Breast epithelium (tissue), 4 donors: ENCODE measurements at places on chromosomes 7 and 10. TPM values are rescaled to one million over a fixed set of nuclear protein-coding genes. Genes with fewer than 3 reads are reported as not detected.

The NKX2-3 gene
- total RNA-seq: not detected

The FAM20C gene
- total RNA-seq: 71.0 TPM

- H3K27ac ChIP-seq: no peak overlapping the region
- H3K4me1 ChIP-seq: no peaks in the 10 kb centered on the region
- no peak overlapping the region for H3K4me3 ChIP-seq
- H3K27me3 ChIP-seq: no peaks in the 10 kb centered on the region
- H3K36me3 ChIP-seq: no peaks in the 10 kb centered on the region
Observed at GRCh38 chr10:93762979-93763391, 5.2 kb downstream of the LGI1 start.

GRCh38 chr10:132548869-132549268, 11.3 kb downstream of the INPP5A start:
- DNase-seq: no peak
- no peak overlapping the region for H3K4me3 ChIP-seq
- H3K36me3 ChIP-seq: no peaks in the 10 kb centered on the region
- peaks cover 2% of the 10 kb centered on the region for H3K27me3 ChIP-seq
